NCI-H1092 treated with DMSO at 0.1 percent for 48 hours (cell line): ENCODE measurements at places on chromosomes 4 and X.

DNA sequence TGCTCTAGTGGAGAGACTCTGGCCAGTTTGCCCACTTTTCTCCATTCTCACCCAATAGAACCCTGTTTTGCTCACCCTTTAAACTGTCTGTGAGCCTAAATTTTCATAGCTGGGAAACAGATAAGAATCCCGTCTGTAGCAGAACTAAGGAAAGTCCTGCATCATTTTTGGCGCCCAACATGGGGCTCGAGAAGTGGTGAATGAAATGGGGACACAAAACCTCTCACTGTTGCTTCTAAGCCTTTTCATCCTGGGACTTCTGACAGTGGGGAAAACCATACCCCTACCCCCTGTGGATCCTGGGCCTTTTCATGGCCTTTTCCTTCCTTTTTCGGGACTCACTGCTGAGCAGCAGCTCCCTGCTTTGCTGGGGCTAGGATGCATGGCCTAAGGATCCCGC, 189.9 kb downstream of the INPP4B start:
- DNase-seq: no peak

GRCh38 chrX:129433461-129433860, 89.8 kb downstream of the SMARCA1 start:
- DNase-seq: no peak

GRCh38 chrX:104762641-104763040, 196.6 kb downstream of the IL1RAPL2 start:
- no peak for DNase-seq

DNA sequence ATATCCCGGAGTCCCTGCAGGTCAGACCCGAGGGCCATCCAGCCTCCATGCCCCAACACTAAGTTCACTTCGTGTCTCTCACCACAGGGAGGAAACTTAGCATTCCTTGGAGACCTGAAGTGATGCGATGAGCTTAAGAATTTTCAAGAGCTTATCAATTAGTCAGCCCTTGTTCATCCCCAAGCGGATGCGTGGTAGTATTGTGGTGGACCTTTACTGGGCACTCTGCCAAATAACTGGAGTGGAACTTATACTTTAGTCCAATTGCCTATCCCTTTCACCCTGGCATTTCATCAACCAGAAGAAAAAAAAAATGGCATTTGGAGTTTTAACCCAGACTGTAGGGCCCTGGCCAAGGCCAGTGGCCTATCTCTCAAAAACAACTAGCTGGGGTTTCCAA, 137.1 kb downstream of the RELL1 start:
- no peak for DNase-seq

GRCh38 chr4:133711817-133712216, 489.8 kb downstream of the PABPC4L start:
- no peak for DNase-seq

DNA sequence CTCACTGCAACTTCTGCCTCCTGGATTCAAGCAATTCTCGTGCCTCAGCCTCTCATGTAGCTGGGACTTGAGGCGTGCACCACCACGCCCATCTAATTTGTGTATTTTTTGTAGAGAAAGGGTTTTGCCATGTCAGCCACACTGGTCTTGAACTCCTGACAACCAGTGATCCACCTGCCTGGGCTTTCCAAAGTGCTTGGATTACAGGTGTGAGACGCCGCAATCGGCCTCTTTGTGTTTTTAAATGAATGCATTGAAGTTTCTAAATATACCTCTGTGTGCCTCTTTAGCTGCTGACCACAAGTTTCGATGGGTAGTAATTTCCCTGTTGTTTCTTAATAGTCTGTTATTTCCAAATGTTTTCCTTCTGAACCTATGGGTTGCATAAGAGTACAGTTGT, 765.3 kb upstream of the GRIA3 start:
- no peak for DNase-seq

DNA sequence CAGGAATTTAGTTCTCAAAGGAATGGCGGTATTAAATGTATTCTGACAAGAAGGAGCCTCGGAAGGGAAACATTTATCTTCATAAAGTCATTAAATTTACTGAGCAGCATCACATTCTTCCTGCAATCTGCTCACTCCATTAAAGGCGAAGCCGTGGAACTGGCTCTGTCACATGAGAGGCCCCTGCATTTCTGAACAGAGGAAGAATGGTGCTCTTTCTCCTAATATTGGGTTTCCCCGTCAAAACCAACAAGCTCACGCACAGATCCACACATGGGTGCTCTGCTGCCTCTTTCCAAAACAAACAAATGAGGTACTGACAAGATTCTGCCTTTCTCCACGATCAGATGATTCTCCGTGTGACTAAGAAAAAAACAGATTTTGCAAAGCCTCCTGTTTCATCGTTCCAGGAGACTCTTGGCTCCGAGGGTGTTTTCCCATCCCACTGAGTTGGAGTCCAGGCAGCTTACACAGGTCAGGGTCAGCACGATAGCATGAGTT, 191.2 kb downstream of the IDS start:
- no peak for DNase-seq

DNA sequence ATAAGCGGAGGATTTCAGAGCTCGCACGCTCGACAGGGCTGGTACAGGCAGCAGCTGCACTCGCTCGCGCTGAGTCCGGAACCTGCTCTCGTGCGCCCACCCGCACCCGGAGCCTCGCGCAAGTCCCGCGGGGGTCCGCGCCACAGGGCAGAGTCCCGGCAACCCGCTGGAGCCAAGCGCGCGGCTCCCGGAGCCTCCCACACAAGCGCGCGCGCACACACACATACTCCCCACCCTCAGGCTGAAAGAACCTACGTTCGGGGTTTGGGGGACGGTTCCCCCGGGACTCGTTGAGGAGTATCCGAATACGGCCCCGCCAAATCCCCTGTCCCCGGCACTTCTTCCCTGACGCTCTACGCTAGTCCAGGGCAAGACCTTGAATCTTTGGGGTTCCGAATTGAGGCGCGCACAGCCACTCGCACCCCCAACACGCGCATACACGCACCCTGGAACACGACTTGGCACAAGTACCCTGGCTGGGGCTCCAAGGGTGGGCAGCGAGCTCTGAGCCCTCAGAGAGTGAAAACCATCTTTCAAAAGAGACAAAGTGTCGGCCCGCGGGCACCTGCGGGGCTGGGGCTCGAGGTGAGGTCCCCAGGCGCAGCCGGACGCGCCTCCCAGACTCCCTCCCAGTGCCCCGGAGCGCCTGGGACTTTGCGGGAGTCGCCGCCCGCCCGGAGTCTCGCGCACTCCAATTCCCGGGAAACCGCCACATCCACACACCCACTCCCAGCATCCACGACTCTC, 952 bp downstream of the ANOS1 start:
- no peak for DNase-seq
